ENCODE measurements at places on chromosomes 12 and 14.

GRCh38 chr14:50649691-50650090, 18.4 kb downstream of the SAV1 start:
- no peak for DNase-seq

DNA sequence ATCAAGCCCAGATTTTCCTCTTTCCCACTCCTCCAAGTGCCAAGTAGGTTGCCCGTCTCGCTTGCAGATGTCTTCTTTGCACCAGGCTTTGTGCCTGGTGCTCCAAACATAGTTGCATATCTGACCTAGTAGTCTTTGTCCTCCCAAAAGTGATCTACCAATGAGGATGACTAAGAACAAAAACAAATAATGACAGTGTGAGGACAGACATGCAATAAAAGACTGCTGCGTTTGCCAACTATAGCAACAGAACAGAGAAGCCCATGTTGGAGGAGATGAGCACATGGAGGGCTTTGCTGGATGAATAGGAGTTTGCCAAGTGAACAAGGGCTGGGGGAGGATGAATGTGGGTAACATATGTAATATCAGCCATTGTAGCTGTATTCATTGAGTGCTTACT, 15.6 kb downstream of the DTX1 start:
- no peak for DNase-seq

- DNase-seq: no peak
Observed at GRCh38 chr12:110563702-110564470, 19.2 kb downstream of the PPTC7 start.

- DNase-seq: peak; percentile 90
Observed at GRCh38 chr14:92748259-92749016, at the start of gene LGMN. Gene LGMN, minus strand, starts transcription at chr14:92748627. Its CDS starts 15,841 bp downstream, at chr14:92732786.

DNA sequence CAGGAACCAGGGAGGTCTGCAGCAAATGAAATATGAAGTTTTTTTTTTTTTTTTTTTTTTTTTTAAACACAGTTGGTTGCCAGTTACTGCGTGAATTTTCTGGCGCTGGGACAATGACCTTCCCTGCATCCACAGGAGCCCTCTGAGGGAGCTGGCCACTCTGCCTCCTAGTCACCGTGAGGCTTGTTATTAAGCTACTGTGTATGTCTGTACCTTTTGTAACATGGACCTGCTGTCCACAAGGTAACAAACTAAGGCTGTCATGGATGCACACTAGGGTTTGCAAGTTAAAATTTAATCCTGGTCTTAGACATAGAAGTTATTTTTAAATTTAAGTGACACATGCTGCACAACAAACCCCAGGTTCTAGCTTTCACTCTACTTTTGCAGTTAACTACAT, 211.0 kb downstream of the SSPN start:
- no peak for DNase-seq

- no peak for DNase-seq
Observed at GRCh38 chr14:32939254-32940065, 781 bp downstream of the NPAS3 start.

DNA sequence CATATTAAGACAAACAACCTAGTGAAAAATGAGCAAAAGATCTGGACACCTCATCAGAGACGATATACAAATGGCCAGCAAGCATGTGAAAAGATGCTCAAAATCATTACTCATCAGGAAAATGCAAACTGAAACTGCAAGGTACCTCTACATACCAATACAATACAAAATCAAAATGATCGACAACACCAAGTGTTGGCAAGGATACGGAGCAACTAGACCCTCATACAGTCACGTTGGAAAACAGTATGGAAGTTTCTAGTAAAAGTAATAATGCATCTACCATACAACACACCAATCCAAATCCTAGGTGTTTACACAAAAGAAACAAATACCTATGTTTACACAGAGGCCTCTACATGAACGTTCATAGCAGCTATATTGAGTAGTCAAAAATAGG, 99.9 kb downstream of the IPO8 start:
- DNase-seq: no peak

DNA sequence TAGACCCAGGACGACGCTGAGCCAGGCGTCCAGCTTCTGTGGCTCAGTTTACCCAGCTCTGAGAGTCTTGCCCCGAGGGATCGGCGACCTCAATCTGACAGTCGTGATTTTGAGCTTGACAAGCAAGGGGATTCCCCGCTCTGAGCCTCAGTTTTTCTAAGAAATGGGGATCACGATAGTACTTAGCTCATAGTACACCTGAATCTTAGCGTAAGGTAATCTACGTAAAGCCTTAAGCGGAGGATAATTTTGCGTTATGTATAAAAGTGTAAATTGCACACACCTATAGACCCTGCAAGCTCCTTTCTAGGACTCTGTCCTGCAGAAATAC, 285 bp downstream of the MVK start:
- DNase-seq: no peak

DNA sequence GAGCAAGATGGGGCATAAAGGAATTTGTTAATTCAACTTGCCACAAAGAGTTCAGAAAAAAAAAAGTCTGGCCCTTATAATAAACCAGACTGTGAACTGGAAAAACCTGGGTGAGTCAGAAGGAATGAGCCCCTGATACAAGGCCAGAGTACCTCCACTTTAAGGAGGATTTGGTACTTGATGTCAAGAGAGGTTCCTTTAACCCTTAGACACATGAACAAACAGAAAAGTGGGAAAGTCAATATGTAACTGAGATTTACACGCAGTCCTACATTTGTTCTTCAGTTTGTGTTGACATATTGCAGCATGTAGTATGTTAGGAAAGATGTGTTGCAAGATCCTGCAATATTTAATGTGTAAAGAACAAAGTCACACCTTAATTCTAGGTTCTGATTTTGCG, 14.2 kb upstream of the SLC38A4 start:
- no peak for DNase-seq

- DNase-seq: no peak
Observed at GRCh38 chr14:50272498-50272897, 39.5 kb downstream of the L2HGDH start.

DNA sequence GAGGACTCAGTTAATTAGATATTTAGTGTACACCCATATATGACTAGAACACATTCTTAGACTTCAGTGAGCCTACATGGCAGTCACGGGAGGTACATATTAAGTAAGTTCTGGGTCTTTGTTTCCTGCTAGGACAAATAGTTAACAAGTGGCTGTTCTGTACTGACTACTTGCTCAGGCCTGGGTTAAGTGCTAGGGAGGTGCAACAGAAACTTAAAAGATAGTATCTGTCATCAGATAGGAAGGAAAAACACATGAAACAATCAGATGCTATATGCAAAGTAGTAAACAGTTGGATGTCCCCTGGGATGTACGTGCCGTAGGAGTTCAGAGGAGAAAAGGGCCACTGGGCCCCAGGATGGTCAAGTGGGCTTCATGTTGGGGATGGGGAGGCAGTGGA, 59.5 kb downstream of the SLC4A8 start:
- DNase-seq: no peak

DNA sequence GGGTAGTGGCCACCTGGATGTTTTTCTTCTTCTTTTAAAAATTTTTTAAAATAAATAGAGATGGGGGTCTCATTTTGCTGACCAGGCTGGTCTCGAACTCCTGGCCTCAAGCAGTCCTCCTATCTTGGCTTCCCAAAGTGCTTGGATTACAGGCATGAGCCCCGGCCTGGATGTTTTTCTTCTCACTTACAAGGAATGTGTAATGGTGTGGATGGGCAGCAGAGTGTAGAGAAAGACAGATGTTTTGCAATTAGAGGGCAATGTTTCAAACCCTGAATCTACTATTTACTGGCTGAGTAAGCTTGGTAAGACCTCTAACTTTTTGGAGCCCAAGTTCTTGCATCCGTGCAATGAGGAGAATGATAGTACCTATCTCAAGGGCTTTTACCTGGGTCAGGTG, 48.1 kb downstream of the ADCK1 start:
- DNase-seq: no peak

Measured in CD4-positive, alpha-beta T cell treated with Interferon alpha-2 for 1 hour (primary cell).